Activated naive CD4-positive, alpha-beta T cell (primary cell): ENCODE measurements at places on chromosomes 2 and 18.

DNA sequence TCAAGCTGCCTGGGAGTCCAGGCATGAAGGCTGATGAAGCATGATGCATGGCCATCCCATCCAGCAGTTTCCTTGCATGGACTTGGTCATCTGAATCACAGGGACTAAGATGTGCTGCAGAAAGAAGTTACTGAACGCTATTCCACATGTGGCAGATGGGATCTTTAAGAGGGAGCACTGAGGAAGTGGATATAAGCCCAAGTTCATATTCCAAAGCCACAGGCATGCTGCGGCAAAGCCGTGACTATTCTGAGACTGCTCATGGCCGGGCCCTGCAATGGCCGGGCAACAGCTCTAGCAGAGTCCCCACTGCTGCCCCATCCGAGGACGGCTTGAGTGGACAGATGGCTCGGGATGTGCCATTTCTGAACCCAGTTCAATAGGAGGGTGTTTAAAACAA is 61.5 kb downstream of the STPG4 start:
- DNase-seq, result no peak

DNA sequence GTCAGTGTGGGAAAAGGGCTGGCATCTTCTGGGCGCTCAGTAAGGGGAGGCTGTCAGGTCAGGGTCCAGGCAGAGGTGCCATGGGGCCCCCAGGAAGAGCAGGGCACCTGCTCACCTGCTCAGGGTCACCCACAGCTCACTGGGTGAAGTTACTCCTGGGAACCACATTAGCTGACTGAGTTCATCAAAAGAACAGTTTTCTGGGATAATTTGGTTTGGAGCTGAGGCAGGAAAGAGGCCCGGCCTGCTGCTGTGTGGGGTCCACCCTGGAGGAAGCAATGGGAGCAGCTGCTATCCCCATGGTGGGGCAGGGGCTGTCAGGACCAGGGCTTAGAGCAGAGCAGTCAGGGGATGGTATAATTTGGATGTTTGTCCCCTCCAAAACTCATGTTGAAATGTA is 97.2 kb upstream of the GPC1 start:
- no peak for DNase-seq

DNA sequence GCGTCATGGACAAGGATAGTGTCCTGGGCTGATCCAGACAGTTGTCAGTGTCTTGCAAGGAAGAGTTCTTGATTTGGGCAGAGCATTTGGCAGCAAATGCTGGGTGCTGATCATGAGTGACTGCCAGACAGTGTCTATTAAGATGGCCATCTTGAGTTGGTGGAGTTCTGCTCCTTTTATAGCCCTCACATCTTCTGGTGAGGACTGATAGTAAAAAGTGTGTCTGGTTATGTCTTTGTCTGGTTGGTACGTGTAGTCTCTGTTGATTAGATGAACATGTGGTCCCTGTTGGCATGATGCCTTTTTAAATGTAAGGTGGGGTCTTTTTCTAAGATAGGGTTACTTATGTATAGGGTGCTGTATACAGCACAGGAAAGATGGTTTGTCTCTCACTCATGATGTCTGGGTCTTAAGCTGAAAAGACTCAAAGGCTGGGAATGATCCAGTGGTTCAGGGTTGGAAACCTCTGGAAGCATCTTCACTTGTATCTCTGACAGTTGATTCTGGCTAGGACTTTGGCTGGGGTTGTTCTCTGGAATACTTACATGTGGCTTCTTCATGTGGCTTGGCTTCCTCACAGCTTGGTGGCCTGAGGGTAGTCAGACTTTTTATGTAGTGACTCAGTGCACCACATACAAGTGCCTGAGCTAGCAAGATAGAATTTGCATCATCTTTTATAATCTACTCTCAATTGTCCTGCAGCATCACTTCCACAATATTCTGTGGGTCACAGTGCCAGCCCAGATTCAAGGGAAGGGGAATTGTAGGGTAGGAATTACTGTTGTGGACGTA is 11.8 kb downstream of the MTX2 start:
- no peak for DNase-seq

DNA sequence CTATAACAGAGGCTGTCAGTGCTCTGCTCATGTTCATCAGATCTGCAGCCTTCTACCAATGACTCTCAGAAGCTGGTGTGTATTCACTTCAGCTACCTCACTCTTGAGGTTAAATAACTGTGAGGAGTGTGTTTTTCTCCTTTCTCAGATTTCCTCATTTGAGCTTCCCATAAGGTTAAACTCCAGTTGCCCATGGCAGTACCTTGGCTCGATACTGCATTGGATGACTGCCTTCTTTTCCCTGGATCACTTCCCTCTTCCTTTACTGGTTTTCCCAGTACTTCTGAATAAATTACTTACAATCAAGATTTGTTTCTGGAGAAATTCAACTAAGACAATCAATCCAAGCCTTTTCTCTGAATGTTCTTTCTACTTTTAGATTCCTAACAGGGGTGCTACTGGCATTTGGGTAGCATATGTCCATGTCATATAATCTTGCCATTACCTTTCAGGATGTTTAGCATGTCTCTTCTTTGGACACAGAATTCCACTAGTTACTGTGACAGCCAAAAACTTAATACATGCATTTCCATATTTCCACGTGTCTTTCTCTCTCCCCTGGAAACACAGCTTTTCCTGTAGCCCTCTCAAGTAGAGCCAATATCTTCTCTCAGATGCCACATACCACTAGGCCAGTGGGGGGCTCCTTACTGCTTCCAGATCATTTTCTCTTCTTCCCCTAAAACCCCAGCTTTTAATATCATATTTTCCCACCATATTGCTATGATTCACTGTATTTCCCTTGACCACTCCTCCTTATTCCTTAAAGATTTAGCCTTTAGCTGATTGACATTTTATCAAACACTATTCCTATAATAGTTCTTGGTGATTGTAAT is 15.0 kb upstream of the SPOPL start:
- DNase-seq, result no peak

- DNase-seq, result no peak
Measured at GRCh38 chr2:210541290-210541902, 15.0 kb upstream of the CPS1 start.

DNA sequence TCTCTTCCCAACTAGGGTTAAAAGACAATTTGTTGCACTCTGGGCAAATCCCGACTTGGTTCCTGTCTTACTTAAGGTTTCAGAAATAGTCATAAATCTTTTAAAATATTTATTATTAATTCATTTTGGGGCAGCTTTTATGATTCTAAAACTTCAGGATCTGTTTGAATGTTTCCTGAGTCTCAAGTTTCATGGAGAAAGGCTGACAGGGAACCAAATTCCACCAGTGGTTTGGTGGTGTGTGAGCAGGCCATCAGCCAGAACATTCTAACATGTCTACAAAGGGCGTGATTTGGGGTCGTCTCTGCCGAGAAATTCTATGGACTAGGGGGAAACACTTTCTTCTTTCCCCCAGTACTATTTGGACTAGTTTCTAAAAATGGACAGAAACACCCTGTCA is 366.4 kb downstream of the ZNF521 start:
- no peak for DNase-seq

- DNase-seq, result no peak
Measured at GRCh38 chr2:200640901-200641300, 55.1 kb downstream of the AOX1 start.

DNA sequence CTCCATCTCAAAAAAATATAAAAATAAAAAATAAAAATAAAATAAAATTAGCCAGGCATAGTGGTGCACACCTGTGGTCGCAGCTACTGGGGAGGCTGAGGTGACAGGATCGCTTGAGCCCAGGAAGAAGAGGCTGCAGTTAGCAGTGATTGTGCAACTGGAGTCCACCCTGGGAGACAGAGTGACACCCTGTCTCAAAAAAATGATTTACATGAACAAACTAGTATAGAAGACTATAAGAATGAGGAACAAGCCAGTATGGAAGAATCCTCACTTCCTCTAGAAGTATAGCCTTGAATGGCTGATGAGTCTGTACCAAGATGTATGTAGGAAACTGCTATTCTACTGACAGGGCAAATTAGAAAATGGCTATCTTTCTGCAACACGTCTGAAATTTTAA is 10.9 kb downstream of the YES1 start:
- no peak for DNase-seq

- DNase-seq, result no peak
Measured at GRCh38 chr2:68263632-68264031, 11.3 kb upstream of the PPP3R1 start.

GRCh38 chr2:238509903-238510302 is 83.2 kb downstream of the ASB1 start:
- no peak for DNase-seq

- no peak for DNase-seq
Measured at GRCh38 chr2:40178971-40179370, 272.9 kb downstream of the SLC8A1 start.

- DNase-seq, result no peak
Measured at GRCh38 chr2:230418341-230419016, 2.5 kb downstream of the SP100 start.
